ENCODE measurements at places on chromosomes 5 and 9.

GRCh38 chr9:130023144-130023787 is 19.7 kb downstream of the FNBP1 start:
- DNase-seq, result peak; percentile 85

- DNase-seq, result no peak
Measured at GRCh38 chr9:93976973-93977372, 21.8 kb upstream of the BARX1 start.

GRCh38 chr9:95966306-95966705 is 90.8 kb downstream of the ERCC6L2 start:
- DNase-seq, result no peak

- peak; percentile 64 for DNase-seq
Measured at GRCh38 chr5:93607367-93608258, 24.6 kb downstream of the NR2F1 start.

GRCh38 chr5:82074950-82075349 is 103.1 kb downstream of the ATG10 start:
- no peak for DNase-seq

- no peak for DNase-seq
Measured at GRCh38 chr5:158837908-158838307, 261.8 kb downstream of the EBF1 start.

All from trophoblast cell (in vitro differentiated cells and primary cell).